CD4-positive, alpha-beta T cell treated with Interleukin-4 for 4 hours (primary cell): ENCODE measurements at places on chromosomes 7 and 10.

GRCh38 chr7:35015346-35015859 lies 21.9 kb downstream of the DPY19L1 start:
- DNase-seq: no peak

DNA sequence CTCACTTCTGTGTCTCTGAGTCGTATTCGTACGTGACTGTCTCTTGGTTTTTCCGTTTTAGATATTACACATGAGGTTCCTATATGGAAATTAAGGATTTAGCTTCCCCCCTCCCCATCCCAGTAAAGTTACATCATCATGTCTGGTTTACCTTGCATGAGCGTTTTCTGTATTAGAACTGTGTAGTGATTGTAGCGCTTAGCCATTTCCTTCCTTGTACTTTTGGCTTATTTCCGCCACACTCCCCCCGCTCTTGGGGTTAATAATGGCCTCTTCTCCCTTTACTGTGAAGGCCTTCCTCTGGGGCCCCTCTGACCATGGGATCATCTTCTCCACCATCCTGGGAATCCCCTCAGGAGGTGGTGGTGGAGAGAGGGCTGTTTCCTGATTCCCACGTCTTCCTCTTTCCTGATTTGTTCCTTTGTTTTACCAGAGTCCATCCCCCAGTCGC lies 27.2 kb upstream of the AP5Z1 start:
- DNase-seq: no peak

- no peak for DNase-seq
Observed at GRCh38 chr7:1752771-1753563, 82.9 kb downstream of the ELFN1 start.

- DNase-seq: no peak
Observed at GRCh38 chr10:21807180-21807579, 196.3 kb downstream of the DNAJC1 start.

DNA sequence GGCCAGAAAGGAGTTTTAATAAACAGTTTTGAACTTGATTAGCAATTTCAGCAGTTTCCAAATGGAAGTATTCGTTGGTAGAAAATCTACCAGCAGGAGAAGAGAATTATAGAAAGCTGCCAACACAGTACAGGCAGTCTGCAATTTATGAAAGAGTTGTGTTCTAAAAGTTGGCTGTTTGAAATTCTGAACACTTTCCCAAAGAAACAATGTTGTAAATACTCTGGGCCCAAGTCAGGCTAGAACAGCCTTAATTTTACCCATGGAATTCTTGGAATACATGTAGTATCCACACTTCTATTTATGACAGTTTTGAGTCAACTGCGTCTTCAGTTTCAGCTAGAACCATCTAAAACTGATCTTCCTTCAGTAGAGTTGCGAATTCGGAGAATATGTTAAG lies 42.5 kb downstream of the AVL9 start:
- no peak for DNase-seq

GRCh38 chr10:1310271-1310789 lies 254.1 kb downstream of the WDR37 start:
- DNase-seq: no peak

DNA sequence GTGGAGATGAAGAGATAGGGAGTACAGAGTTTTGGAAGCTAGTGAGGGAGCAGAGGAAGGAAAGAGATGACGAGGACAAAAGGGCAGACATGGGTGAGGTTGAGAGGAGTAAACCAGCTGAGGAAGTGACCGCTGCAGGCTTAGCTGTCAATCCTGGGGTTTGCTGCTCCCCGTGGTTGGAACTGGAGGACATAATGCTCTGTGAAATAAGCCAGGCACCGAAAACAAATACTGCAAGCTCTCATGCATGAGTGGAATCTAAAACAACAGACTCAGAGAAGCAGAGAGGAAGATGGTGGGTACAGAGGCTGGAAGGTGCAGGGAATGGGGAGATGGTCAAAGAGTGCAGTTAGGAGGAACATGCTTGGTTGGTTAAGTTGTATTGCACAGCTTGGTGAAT lies 482.2 kb upstream of the C7orf33 start:
- no peak for DNase-seq

GRCh38 chr7:97307521-97308108 lies 190.1 kb downstream of the SDHAF3 start:
- no peak for DNase-seq

GRCh38 chr7:132118641-132119040 lies 457.6 kb downstream of the PLXNA4 start:
- DNase-seq: no peak

GRCh38 chr7:137329411-137329810 lies 14.1 kb downstream of the PTN start:
- DNase-seq: no peak

GRCh38 chr7:12722136-12722535 lies 34.7 kb downstream of the ARL4A start:
- DNase-seq: no peak

- DNase-seq: no peak
Observed at GRCh38 chr7:37369906-37370305, 78.8 kb downstream of the ELMO1 start.

- no peak for DNase-seq
Observed at GRCh38 chr10:132793871-132794849, 8.2 kb upstream of the NKX6-2 start.

DNA sequence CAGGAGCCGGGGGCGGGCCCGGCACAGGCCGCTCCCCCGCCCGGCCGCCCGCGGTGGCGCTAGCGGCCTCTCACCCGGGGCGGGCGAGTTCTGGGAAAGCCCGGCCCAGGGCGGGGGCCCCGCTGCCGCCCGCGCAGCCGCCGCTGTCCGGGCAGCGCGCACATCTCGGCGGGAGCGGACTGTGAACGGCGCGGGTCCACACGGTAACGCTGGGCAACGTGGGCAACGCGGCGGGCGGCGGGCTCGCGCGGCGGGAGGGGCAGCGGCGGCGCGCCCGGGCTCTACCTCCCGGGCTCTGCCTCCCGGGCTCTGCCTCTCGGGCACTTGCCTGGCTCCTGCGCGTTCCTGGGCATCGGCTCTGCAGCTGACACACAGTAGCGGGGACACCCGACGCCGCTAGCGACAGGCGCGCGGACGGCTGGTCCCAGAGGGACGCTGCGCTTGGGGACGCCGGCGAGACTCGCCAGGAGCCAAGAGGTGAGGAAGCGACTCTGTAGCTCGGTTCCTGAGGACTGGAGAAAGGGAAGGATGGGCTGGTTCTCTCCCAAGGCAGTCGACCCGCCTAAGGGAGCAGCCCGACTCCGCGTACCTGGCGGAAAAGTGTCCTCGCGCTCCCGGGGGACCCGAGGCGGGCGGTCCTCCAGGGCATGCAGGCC lies at the start of gene PLCE1:
Gene PLCE1 (plus strand): TSS at position 150 of the 656 bp plus-strand sequence. CDS start 37,116 bp downstream, outside the sequence.
- no peak for DNase-seq

DNA sequence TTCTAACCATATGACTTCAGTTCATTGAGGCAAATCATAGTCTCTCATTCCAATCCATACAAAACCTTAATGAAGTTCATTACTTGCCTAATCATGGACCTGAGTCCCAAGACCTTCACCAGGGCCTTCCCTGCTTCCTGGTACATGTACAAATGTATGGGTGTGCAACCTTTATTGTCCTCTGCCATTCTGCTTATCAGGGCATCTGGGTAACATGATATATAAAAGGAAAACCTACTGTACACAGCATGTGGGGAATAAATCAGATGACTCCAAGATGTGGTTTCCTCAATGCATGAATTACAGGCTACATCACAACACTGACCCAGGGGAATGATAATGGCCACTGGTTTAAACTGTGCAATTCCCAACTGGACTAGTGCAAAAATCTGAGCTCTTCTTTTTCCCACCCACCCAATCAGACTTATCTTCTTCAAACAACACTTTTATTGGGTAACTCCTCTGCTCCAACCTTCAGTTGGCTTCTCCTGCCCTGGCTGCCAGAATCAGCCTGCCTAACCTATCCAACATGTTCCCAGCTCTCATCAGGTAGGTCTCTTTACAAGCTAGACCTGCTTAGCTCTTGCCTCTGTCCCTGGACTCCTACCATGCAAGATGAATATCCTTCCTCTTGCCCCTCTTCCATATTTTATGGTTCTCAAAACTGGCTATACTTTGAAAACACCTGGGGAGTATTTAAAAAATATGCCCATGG lies 11.4 kb downstream of the GOT1 start:
- no peak for DNase-seq

- DNase-seq: peak; percentile 31
Observed at GRCh38 chr10:97399843-97400545, 1.1 kb downstream of the RRP12 start.

- DNase-seq: no peak
Observed at GRCh38 chr7:8783229-8783628, 349.8 kb downstream of the NXPH1 start.

DNA sequence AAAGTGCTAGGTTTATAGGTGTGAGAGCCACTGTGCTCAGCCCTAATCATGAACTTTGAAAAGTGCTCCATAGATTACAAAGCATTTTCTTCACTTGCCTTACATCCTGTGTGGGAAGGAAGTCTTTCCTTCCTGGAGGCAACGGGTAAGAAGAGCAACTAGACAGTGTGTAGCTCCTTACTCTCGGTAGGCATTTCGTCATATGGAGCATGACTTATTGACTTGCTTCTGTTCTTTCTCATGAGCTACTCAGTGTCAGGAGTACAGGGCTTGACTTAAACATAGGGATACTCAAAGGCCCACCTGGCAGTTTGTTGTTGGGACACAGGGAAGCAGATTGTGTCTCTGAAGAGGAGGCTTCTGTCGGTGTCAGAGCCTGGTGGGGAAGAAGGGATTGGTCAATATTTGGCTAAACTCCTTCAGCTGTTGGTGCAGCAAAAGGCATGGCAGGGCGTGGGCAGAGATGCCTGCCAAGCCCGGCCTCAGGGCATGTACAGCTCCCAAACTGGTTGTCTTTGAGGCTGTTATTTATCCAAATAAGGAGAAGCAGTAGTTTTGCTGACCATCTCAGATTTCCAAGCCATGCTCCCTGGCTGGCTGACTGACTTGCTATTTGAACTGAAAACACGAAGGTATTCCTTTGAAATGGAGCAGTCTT lies 248.9 kb downstream of the KIAA1217 start:
- no peak for DNase-seq
